AG04450 (cell line): ENCODE measurements at places on chromosomes 16 and 17.

GRCh38 chr17:43030137-43030767 lies 5.2 kb downstream of the RND2 start:
- DNase-seq = no peak

GRCh38 chr17:45436161-45436560 lies 3.5 kb upstream of the ARHGAP27 start:
- DNase-seq = no peak

DNA sequence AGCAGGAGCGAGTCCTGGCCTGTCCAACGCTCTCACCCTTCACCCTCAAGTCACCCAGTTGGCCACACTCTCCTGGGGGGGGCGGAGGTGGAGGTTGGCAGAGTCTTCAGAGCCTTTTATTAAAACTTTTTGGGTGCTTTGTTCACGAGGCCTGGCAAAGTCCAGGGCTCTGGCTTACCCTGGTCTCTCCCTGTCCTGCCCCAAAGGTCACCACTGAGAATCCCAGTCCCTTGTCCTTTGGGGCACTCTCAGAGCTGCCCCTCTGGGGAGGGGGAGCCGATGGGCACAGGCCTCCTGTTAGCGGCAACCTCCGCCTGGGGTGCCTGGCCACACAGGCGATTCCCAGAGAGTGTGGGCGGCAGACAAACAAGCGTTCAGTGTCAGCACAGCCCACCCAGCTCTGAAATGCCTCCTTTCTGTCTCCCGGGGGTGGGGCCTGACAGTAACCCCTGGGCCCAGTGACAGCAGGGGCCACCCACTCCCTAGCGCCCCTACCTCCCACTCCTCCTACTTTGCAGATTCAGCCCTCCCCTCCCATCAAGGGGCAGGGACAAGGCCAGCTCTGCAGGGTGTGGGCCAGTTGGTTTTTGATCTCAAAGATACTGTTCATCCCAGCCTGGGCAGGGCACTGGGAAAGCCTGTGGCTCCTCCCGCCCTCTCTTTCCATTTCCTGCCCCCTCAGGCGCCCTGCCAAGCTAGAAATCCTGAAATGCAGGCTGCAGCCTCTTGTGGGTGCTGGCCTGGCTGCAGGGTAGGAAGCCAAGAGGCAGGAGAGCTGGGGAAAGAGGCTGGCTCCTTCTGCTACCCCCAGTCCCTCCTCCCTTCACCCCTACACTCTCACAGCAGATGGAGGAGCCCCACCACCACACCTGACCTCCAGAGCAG lies 36.6 kb upstream of the EMP2 start:
- no peak for DNase-seq

DNA sequence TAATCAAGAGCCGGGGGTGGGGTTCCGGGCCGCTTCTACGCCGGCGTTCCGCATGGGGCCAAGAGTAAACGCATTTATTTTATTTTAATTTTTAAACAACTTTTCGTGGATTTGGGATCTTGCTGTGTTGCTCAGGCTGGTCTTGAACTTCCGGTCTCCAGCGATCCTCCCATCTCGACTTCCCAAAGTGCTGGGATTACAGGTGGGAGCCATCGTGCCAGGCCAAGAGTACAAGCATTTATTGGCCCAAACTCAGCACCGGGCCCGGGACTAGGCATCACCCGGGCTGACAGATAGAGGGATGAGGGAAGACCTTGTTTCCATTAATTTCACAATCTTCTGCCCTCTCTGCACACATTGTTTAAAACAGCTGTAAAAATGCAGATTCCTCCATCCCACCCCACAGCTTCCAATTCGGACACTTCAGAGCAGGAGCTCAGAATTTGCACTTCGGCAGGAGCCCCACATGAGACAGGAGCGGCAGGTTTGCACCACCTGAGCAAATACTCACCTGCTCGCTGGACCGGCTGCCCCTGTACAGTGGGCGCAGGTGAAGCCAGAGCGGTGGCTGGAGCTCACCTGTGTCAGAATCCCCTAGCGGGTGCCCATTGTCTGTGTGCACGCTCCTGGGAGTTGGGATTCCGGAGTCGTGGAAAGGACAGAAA lies 663 bp upstream of the GINS2 start:
- no peak for DNase-seq
